ENCODE measurements at places on chromosomes 6 and 20.

DNA sequence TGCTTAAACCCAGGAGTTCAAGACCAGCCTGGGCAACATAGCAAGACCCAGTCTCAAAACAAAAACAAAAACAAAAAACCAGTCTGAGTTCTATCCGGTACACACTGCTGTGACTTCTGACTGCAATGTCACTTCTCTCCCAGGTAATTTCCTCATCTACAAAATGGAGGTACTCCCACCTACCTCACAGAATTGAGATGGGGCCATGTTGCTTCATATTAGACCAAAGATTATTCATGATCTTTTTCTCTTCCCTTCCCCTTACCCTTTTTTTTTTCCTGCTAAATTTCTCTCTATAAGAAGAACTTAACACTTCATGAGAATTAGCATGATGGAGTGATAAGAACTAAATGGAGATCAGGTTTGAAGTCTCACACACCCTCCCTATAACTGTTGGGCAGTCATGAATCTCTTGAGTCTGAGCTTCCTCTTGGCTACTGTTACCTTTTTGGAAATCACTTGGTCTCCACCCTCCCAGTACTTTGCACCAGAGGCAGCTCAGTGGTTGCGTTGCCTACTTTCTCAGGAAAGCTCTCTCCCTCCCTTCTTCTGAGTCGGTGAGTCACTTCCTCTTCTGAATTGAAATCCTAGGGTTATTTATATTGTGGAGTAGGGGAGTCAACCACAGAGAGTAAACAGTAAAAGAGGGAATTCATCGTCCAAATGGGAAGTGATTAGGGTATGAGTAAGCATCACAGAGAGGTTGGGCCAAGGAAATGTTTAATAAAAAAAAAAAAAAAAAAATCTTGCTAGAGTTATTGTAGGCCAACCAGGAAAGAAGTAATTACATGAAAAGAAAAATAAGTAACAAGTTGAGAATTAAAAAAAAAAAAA is 59.9 kb upstream of the MAP7 start:
- DNase-seq = no peak

DNA sequence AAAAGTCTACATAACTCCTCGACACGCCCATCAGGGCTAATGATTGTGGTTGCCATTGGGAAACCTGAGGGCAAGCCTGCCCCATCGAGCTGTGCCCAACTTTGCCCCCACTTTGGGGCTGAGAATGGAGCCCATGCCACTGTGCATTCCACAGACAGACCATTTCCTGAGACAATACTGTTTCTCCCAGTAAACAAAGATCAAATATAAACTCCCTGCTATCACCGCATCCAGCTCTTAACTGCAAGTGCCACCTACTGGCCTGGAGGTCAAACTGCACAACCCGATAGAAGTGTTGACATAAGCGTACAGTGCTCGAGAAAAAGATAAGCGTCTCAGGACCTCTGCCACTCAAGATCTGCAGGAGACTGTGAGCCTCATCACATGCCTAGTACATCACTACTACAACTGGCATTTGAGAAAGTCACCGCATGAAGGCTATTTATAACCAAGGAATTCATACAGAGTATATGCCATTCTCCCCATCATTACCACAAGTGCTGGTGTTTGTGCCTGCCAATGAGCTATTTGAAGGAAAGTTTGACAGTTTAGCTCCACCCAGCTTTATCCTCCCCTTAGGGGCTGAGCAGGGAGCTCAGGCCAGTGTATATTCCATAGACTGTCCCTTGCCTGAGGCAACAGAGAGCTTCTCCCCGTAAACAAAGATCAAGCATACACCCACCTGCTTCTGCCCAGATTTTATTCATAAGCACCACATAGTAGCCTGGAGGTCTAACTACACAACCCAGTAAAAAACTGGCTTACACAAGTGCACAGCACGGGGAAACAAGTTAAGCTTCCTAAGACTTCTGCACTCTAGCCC is 4.5 kb upstream of the DEFB126 start:
- DNase-seq = peak; percentile 1

DNA sequence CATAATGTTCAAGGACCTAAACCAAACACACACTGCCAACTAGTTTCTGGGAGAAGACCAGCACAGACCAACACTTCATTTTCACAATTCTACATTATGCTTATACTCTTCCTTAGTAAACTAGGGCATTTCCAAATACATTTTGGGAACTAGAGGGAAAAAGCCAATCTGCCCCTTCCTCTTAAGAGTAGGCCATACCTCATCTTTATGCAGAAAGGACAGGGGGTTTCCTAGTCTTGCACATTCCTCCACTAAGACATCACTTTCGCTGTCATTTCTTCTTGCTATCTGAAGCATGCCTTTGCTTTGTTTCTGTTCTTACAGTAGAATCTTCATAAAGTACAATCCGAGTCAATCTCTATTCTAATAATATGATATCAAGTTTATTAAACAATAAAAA is 105.7 kb downstream of the SMLR1 start:
- no peak for DNase-seq

- DNase-seq = no peak
Observed at GRCh38 chr6:25315194-25316177, 36.3 kb downstream of the CARMIL1 start.

DNA sequence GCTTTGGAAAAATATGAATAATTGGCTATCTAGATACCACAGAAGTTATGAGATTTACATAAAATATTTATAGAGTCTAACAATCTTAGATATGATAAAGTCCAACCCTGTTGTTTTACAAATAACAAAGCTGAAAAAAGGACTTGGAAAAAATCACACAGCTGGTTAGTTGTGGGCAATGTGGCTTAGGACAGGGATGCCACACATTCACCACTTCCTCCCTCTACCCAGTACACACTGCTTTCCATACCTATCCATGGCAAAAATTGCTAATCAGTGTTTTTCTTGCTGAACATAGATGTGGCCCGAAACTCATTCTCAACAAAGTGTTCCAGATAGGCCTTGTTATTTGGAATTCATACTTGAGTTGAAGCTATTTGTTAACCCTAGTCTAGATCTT is 147.3 kb upstream of the BMP5 start:
- DNase-seq = no peak

- DNase-seq = no peak
Observed at GRCh38 chr6:17998003-17998402, 10.6 kb upstream of the KIF13A start.

GRCh38 chr20:46324960-46325703 is 16.8 kb upstream of the CDH22 start:
- peak; percentile 20 for DNase-seq

GRCh38 chr20:23114448-23115082 is 28.4 kb upstream of the CD93 start:
- DNase-seq = no peak

DNA sequence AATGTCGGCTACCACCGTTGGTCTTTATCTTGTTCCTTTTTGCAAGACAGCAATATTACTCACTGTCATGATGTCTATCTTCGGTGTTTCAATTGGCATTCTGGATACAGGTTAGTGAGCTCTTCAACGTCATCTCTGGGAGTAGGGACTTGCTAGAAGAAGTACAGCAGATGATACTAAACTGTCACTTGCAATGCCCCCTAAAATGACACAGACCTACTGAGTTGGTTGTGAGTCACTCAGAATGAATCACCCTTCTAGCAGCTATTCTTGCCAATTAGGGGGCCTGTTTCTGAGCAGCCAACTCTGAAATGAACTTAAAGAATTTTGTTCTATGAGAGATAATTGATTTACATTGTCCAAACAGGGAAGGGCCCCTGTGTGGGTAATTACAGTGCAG is 176.5 kb downstream of the SLC16A10 start:
- DNase-seq = peak; percentile 4

DNA sequence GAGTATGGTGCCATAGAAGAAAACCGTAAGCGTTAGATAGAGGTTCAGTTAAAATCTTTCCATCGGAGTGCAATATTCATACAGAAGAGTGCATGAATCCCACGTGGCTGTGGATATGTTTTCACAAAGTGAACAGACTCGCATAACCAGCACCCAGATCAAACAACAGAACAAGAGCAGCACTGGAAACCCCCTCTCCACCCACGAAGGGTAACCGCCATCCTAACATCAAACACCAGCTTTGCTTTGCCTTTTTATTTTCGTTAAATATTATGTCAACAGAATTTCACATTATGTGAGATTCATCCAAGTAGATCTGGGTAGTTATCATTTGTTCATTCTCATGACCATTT is 4.7 kb downstream of the GTSF1L start:
- no peak for DNase-seq

DNA sequence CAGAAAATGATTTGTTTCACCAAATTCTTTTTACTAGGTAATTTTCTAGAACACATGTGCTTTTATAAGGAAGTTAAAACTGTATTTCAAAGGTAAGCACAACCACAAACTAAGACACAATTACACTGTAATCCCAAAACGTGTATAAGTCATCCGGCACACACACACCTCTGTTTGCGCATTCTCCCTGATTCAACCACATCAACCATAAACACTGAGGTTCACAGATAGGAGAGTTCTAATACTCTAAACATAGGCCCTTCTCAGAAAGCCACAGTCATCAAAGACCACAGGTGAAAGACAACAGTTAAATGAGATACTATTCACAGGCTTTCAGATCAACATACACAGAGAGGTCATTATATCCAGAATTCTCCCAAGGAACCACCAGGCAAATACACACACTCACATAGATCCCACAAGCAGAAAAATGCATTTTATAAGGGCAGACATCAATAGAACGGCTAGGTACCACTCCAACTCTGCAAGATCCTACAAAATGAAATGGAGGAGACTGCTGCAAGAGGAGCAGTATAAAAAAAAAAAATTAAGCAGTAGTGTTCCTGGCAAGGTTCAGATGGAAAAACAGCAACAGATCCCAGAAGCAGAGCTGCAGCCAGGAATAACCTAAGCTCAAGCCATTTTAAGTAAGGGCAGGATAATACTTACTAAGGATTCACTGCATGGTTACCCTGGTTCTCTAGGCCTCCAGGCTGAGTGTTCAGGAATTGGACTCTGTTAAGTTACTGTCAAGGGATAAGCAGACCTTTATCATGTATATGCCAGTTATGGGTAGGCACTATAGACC is 6.6 kb upstream of the FBXO9 start:
- DNase-seq = no peak

DNA sequence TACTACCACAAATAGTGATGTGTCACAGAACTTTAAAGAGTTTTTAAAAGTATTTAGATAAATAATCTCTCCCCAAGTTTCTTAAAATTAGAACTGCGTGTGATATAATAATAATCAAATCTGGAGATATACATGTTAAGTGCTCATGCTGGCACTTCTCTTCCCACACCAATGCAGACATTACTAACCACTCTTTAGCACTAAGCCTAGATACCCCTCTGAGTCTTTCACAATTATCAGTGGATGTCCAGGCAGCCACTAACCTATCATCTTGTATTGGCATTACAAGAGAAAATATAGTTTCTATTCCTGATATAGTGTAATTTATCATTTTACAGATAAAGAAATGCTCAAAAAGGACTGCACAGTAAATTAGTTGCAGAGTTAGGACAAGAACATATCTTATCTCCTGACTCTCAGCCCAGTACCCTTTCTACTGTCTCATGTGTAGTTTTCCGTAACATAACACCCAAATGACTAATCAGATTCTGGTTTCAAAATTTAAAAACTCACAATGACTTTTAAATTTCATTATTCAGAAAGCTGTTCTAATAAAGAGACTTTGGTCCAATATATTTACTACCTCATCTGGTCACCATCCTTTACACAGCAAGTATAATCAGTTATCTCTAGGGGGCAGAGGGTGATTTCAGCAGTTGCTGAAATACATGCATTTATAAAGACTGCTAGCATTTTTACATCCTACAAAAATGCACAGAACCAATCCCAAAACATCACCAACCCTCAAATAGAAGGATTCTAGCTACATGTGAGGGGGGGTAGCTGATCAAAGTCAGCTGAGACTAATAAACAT is 215.5 kb upstream of the MCHR2 start:
- no peak for DNase-seq

DNA sequence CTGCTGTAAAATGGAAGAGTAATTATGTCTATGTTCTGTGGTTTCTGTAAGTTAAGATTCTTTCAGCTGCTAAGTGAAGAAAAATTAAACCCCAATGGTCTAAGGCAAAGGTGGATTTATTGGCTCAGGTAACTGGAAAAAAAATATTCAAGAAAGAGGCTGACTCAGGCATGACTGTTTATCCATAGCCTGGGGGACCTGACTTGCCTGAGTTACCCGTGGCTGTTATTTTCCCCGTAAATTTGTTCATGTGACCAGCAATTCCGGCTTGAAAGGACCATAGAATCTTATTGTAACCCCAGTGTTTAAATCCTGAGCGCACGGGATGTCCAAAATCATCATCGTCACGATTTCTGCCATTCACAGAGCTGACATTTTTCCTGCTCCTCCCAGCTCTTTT is 32.3 kb upstream of the SULF2 start:
- DNase-seq = no peak

DNA sequence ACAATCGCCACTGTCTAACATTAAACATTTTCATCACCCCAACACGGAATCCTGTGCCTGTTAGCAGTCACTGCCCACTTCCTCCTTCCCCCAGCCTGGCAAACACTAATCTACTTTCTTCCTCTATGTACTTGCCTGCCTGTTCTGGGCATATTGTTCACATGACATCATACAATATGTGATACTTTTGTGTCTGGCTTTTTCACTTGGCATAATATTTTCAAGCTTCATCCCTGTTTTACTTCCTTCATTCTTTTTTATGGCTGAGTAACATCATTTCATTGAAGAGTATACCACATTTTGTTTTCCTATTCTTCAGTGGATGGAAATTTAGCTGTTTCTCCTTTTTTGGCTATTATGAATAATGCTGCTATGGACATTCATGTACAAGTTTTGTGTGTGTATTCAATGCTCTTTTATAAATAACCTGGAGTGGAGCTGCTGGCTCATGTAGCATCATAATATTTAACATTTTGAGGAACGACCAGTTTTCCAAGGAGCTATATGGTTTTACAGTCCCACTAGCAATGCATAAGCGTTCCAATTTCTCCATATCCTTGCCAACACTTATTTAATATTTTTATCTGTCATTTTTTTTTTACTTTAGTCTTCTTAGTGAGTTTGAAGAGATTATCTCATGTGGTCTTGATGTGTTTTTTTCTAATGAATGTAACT is 360.1 kb downstream of the HDGFL1 start:
- DNase-seq = peak; percentile 34

GRCh38 chr6:31954511-31954910 is 4.3 kb downstream of the NELFE start:
- DNase-seq = no peak

- DNase-seq = no peak
Observed at GRCh38 chr6:3471286-3471685, 14.4 kb upstream of the SLC22A23 start.

GRCh38 chr20:13800728-13801134 is 15.9 kb downstream of the NDUFAF5 start:
- DNase-seq = peak; percentile 97

GRCh38 chr20:1912646-1913045 is 17.4 kb downstream of the SIRPA start:
- no peak for DNase-seq

DNA sequence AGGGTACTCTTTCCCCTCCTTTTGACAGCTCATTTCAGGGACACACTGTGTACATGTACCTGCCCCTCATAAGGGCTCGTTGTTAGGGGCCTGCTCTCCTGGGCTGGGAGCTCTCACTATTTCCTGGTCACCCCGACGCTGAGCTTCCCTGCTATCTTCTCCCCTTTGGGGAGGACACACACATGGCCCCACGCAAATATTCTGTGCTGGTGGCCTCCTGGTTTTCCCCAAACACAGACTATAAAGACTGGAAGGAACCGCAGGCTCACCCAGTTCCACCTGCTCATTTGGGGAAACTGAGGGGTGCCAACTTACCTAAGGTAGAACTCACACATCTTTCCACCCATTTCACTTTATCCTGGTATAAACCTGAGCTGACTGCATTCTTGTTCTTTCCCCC is 301.4 kb upstream of the SUPT3H start:
- DNase-seq = no peak

- peak; percentile 77 for DNase-seq
Observed at GRCh38 chr20:45771182-45771759, 20.4 kb downstream of the WFDC3 start.

Data from NCI-H446 (cell line).